ENCODE measurements at places on chromosomes 7 and 10.

- no peak for DNase-seq
Observed at GRCh38 chr7:111789870-111790269, 227.6 kb upstream of the IMMP2L start.

- DNase-seq = no peak
Observed at GRCh38 chr7:17601921-17602320, 303.5 kb downstream of the AHR start.

DNA sequence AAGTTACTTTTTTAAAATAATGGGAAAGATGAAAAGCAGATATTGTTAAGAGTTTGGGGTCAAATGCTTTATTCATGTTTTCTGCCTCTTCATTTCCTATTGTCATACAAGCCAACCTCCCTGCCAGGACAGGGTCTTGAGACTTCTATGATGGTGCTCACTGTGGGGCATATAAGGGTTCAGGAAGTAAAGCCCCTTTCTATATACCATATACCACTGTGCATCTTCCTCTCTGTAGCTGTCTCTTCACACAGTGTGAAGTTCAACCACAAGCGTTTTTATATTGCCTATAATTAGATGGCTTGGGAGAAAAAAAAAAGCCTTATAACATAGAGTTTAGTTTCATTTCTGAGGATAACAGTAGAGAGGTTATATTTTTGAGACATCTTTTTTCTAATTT lies 389.8 kb upstream of the SORCS1 start:
- DNase-seq = no peak

GRCh38 chr10:95511314-95511713 lies 49.9 kb downstream of the SORBS1 start:
- no peak for DNase-seq

GRCh38 chr7:40682696-40683095 lies 547.9 kb downstream of the SUGCT start:
- no peak for DNase-seq

DNA sequence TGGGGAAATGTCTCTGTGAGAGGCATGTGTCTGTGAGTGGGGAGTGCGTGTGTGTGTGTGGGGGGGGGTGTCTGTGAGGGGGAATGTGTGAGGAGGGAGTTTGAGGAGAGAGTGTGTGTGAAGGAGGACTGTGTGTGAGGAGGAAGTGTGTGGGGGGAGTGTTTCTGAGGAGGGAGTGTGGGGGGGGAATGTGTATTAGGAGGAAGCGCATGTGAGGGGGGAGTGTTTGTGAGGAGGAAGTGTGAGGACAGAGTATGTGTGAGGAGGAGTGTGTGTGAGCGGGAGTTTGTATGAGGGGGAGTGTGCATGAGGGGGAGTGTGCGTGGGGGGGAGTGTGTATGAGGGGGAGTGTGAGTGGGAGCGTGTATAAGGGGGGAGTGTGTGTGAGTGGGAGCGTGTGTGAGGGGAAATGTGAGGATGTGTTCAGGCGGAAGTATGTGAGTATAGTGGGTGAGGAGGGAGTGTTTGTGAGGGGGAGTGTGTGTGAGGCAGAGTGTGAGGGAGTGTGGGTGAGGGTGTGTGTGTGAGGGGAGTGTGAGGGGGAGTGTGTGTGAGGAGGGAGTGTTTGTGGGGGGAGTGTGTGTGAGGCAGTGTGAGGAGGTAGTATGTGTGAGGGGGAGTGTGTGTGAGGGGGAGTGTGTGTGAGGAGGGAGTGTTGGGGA lies 21.8 kb upstream of the PTPRN2 start:
- no peak for DNase-seq

- no peak for DNase-seq
Observed at GRCh38 chr10:4334871-4335270, 491.1 kb upstream of the AKR1E2 start.

DNA sequence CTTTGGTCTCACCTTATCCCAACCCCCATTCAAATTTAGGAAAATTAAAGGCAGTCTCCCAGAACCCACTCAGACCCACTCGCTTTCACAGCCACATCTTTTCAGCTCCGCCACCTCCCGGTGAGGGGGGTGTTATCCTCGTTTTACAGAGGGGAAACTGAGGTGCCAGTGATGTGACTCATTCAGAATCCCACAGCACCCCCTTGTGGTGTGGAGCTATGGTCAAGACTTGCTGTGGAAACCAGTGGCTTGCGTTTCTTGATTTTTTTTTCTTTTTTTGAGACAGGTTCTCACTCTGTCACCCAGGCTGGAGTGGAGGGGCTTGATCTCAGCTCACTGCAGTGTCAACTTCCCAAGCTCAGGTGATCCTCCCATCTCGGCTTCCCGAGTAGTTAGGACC lies 27.6 kb downstream of the SLC35G1 start:
- DNase-seq = no peak

- DNase-seq = no peak
Observed at GRCh38 chr10:108789919-108790318, 1133.4 kb downstream of the XPNPEP1 start.

GRCh38 chr7:132565885-132566284 lies 10.4 kb downstream of the PLXNA4 start:
- no peak for DNase-seq

- no peak for DNase-seq
Observed at GRCh38 chr10:72615970-72616369, 9.9 kb downstream of the MICU1 start.

DNA sequence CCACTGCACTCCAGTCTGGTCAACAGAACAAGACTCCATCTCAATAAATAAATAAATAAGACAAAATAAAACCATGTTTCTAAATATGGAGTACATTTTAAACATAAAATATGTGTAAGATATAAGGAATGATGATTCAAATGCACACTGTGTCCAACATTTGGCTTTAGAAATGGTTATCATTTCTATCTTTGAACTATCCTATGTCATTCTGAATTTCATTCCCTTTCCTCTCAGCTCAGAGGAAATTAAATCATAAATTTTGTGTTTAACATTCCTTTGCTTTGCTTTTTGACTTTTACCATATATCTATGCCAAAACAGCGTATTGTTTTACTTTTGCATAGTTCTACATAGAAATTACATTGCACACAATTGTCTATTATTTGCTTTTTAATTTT lies 130.9 kb downstream of the GNAT3 start:
- DNase-seq = no peak

DNA sequence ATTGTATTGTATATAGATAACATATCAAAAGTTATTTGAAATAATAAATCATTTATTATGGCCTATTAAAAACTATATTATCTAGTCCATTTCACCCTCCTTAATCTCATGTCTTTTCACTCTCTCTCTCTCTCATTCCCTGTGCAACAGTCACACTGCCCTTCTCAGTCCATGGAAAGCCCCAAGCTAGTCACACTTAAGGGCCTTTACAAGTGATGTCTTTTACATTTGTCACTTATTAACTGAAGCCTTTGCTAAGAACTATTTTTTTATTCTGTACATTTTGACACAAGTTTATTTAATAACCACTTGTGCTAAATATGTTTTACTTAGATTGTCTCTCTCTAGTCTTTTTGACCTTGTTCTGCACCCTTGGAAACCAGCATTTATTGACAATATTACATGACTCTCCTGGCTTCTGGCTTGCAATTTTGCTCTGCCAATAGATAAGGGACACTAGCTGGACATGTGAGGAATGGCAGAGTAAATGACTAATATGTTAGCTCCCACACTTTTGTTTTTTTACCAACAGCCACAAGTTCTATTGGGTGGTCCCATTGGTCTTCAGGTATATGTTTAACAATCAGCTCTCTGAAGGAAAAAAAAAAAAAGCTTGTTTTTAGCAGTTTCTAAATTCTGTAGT lies 706.8 kb upstream of the POT1 start:
- no peak for DNase-seq

- no peak for DNase-seq
Observed at GRCh38 chr10:61939902-61940301, 38.4 kb downstream of the ARID5B start.

- DNase-seq = no peak
Observed at GRCh38 chr10:93422118-93422517, 60.0 kb downstream of the MYOF start.

DNA sequence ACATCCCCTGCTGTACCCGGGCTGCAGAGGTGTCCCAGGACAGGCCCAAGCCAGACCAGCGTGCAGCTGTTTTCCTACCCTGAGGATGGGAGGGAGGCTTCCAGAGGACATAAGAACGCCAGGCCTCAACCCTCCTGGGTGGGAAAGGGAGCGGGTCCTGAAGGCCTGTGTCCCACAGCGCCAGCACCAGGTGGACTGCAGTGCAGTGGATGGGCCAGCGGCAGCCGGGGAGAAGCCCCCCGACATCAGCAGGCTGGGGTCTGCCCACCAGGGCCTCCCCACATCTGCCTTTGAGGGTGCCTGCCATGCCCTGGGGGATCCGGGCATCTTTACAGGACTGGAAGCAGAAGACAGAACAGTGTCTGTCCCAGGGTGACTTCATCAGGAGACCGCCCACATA lies 22.8 kb upstream of the ZNF716 start:
- no peak for DNase-seq

- DNase-seq = no peak
Observed at GRCh38 chr7:112143136-112143535, 63.1 kb downstream of the DOCK4 start.

GRCh38 chr10:1289591-1289990 lies 233.4 kb downstream of the WDR37 start:
- no peak for DNase-seq
